Activated CD4-positive, alpha-beta memory T cell treated with anti-CD3 and anti-CD28 coated beads for 36 hours (primary cell): ENCODE measurements at places on chromosomes 7 and 10. TPM values are rescaled to one million over a fixed set of nuclear protein-coding genes. Genes with fewer than 3 reads are reported as not detected.

DNA sequence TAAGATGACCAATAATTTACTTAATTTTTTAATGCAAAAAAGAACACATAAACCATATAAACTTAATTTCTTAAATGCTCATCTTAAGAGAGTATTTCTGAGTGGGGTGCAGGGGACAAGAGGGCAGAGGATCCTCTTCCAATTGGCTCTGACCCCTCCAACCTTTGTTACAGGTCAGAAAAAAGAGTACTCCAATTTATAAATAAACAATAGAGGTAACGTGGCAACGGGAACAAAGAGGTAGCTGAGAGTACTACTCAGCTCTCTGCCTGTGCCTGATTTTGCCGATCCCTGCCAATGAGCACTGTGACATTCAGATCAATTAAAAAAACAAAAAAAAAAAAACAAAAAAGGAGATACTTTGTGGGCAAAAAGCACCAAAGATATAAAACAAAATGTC is 307.9 kb downstream of the PARD3 start:
- DNase-seq: no peak
- H3K4me1 ChIP-seq: no peaks in the 10 kb centered on the region
- H3K27ac ChIP-seq: no peak overlapping the region
- no peak overlapping the region for H3K4me3 ChIP-seq

The MAGI2 gene
- total RNA-seq: 0.17 TPM

DNA sequence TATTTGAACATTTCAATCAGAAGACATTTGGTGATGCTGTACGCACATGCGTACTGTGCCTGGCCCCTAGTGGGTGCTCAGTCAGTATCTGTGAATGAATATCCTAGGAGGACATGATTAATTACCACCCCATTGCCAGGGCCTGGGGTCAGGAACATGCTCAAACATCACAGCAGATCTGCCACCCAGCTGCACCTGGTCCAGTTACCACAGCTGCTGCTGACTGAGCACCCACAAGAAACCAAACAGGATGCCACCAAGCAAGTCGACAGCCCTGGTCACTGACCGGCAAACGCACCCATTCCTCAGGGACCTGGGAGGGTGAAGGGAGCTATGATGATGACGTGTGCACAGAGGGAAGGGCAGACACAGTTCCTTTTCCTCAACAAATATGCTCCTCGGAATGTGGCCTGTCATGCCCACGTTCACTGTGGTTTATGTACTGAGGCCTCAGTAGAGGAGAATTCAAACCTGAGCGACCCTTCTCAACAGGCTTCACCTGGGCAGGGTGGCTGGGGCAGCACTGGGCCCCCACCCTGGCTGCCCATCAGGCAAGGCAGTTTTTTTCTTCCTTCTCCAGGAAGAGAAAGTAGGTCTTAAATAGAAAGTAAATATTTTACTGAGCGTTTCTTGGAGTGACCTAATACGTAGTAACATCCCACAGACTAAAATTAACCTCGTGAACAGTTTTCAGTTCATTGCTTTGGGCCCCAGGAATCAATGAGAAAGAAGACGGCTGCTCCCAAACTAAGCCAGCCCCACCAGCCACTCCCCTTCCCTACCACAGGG is 13.4 kb downstream of the CTBP2 start:
- no peaks in the 10 kb centered on the region for H3K4me1 ChIP-seq
- H3K36me3 ChIP-seq: no peaks in the 10 kb centered on the region
- H3K27me3 ChIP-seq: peaks cover 45% of the 10 kb centered on the region
- no peak for DNase-seq
- H3K4me3 ChIP-seq: no peak overlapping the region
- H3K27ac ChIP-seq: no peak overlapping the region

- H3K36me3 ChIP-seq: no peaks in the 10 kb centered on the region
- H3K4me3 ChIP-seq: no peak overlapping the region
- H3K27me3 ChIP-seq: no peaks in the 10 kb centered on the region
- no peaks in the 10 kb centered on the region for H3K4me1 ChIP-seq
- no peak overlapping the region for H3K27ac ChIP-seq
- DNase-seq: no peak
Measured at GRCh38 chr10:58444876-58445275, 59.7 kb downstream of the TFAM start.

- DNase-seq: peak; percentile 93
- H3K27ac ChIP-seq: peak overlapping the region; percentile 14
- H3K36me3 ChIP-seq: no peaks in the 10 kb centered on the region
- H3K27me3 ChIP-seq: no peaks in the 10 kb centered on the region
Measured at GRCh38 chr10:118840071-118840775, 85.5 kb upstream of the CACUL1 start.

The NOD1 gene
- total RNA-seq: 12.8 TPM

DNA sequence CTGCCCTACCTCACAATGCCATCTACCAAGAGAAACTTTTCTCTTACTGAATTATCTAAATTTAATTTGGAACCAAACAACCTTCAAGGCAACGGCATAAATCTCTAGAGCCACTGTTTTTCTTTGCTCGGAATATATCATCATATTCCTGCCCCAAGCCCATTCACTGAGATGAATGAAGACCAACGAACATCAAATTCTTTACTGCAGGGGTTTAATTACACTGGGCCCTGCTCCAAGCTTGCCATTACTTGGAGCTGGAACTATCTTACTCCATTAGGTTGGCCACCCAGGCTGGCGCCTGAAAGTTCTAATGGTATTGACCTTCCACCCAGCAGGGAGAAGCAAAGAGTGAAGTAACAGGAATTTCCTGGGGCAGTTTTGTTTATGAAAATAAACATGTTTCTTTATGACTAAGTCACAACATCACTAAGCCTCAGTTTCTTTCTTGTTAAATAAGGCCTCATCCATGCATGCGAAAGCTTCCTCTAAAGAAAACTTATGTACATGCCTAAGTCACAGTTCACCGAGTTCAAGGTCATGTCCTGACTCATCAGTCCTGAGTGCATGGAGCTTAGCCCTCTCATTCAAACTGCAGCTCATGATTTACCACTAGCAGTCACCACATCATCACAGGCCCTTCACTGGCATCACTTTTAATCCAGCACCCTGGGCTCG is 42.1 kb upstream of the ANAPC16 start:
- no peak overlapping the region for H3K27ac ChIP-seq
- no peak overlapping the region for H3K4me3 ChIP-seq
- no peaks in the 10 kb centered on the region for H3K27me3 ChIP-seq
- peaks cover 10% of the 10 kb centered on the region for H3K4me1 ChIP-seq
- peaks cover 9% of the 10 kb centered on the region for H3K36me3 ChIP-seq

DNA sequence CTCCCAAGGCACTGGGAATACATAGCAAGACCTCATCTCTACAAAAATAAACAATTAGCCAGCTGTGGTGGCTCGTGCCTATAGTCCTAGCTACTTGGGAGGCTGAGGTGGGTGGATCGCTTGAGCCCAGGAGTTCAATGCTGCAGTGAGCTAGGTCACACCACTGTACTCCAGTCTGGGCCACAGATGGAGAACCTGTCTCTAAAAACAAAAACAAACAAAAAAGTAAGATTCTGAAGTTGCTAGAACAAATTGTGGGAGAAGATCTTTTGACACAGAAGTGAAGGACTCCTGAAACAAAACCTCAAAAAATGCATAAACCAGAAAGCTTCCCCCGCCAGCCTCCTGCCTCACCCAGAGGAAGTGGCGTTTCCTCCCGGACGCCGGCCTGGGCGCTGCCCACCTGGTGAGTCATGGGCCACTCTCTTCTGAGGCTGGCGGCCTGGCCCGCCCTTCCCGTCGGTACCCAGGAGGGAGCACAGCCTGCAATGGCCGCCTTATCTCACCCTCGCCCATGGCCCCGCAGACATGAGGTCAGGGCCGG is 25.4 kb upstream of the ELN start:
- peaks cover 5% of the 10 kb centered on the region for H3K27me3 ChIP-seq
- peak; percentile 17 for DNase-seq
- H3K4me1 ChIP-seq: peaks cover 6% of the 10 kb centered on the region
- peak overlapping the region; percentile 42 for H3K27ac ChIP-seq

DNA sequence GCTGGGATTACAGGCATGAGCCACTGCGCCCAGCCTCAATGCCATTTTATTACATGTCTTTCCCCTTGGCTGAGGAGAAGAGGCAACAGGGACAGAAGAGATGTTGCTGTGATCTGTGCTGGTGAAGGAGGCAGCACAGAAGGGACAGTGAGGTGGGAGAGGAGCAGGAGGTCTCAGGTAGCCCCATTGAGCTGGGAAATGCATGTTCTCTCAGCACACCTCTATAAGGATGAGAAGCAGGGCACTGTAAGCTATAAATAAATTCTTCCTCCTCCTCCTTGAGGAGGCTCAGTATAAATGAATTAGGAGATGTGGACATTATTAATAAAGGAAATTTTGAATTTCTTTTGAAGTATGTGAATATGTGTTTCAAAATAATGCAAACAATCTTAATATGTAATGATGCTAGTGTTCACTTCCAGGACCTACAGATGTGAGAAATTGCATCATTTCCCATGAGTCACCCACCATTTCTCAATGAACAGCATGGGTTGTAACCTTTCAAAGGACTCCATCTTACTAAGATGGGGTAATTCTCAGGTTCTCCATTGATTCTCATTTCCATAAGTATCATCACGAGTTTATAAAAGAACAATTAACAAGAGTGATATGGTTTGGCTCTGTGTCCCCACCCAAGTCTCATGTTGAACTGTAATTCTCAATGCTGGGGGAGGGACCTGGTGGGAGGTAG is 88.9 kb upstream of the ODAD2 start:
- peaks cover 43% of the 10 kb centered on the region for H3K36me3 ChIP-seq
- DNase-seq: no peak
- H3K4me3 ChIP-seq: no peak overlapping the region
- H3K4me1 ChIP-seq: peaks cover 15% of the 10 kb centered on the region
- peak overlapping the region; percentile 61 for H3K27ac ChIP-seq

The CCDC7 gene
- total RNA-seq: 8.6 TPM

DNA sequence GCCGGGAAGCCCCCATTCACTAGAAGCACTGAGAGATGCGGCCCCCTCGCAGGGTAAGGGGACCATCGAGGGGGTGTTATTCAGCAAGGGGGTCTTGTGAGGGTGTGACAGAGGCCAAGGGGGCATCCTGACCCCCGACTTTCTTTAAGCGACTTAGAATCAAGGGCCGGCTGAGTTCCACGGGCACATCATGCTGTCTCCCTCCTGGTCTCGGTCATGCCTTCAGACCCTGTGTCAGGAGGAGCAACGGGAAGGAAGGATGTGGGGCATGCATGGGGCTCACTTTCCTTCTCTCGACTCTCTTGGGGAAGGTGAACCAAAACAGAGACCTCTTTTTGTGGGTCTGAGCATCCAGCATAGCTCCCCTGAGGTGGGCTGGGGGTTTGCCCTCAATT is 2.5 kb downstream of the ACSL5 start:
- DNase-seq: peak; percentile 15
- H3K4me1 ChIP-seq: peaks cover 58% of the 10 kb centered on the region

- no peaks in the 10 kb centered on the region for H3K36me3 ChIP-seq
- DNase-seq: no peak
- H3K4me3 ChIP-seq: no peak overlapping the region
- H3K27ac ChIP-seq: no peak overlapping the region
- H3K4me1 ChIP-seq: no peaks in the 10 kb centered on the region
- H3K27me3 ChIP-seq: no peaks in the 10 kb centered on the region
Measured at GRCh38 chr10:48945441-48946130, 5.9 kb upstream of the LRRC18 start.

The CHCHD3 gene
- 51.0 TPM for total RNA-seq

DNA sequence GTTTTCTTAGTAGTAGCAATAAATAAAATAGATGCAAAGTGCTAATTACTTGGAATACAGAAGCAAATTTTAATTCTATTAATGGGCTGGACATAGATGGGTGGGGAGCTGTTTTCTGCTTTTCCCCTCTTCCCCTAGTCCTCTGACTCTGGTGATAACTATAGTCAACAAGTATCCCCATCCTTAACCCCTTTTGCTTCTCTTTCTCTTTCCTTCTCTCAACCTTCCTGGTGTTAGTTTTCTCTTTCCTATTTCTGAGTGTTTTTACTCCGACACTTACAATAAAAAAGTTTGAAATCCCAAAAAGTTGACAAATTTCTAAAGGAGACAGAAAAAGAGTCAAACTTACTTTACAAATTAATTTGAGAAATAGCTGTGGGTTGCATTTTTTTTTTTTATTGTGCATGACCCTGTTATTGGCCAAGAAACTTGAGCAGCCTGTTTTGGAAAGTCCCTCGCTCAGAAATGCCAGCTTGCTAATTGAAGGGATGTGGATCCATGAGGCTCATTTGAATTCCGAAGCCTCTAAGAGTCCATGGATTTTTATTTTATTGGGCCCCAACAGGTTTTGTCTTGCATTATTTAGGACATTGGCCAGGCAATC is 2.4 kb downstream of the FAS start:
- peak overlapping the region; percentile 94 for H3K27ac ChIP-seq
- peaks cover 30% of the 10 kb centered on the region for H3K36me3 ChIP-seq
- H3K27me3 ChIP-seq: no peaks in the 10 kb centered on the region
- H3K4me1 ChIP-seq: peaks cover 71% of the 10 kb centered on the region
- peak; percentile 30 for DNase-seq

- H3K4me1 ChIP-seq: peaks cover 15% of the 10 kb centered on the region
- no peaks in the 10 kb centered on the region for H3K36me3 ChIP-seq
- H3K27me3 ChIP-seq: no peaks in the 10 kb centered on the region
- peak overlapping the region; percentile 69 for H3K27ac ChIP-seq
- no peak overlapping the region for H3K4me3 ChIP-seq
Measured at GRCh38 chr10:73932620-73933112, 21.7 kb downstream of the PLAU start.
